T-helper 1 cell treated with Interleukin-12 subunit alpha and Interleukin-12 subunit beta and Interleukin-4 antibody, amounts not matched to agents 30 ng/mL and 1 ng/mL, for 36 hours (primary cell): ENCODE measurements at places on chromosomes 2 and 18. TPM values are rescaled to one million over a fixed set of nuclear protein-coding genes. Genes with fewer than 3 reads are reported as not detected.

MAP4K4 gene
- 115 and 120 TPM in 2 replicates for total RNA-seq

GPAT2 gene
- total RNA-seq = 9.8 and 10.2 TPM in 2 replicates

PROM2 gene
- 0.78 and 1.4 TPM in 2 replicates for total RNA-seq

IMMT gene
- total RNA-seq = 148 and 169 TPM in 2 replicates

PDE11A gene
- total RNA-seq = not detected in 2 replicates

GBX2 gene
- total RNA-seq = not detected in 2 replicates
